ENCODE measurements at places on chromosomes 5 and 9. TPM values are rescaled to one million over a fixed set of nuclear protein-coding genes. Genes with fewer than 3 reads are reported as not detected.

GRCh38 chr9:36991516-36992134 lies 42.4 kb downstream of the PAX5 start:
- peak; percentile 64 for DNase-seq

DNA sequence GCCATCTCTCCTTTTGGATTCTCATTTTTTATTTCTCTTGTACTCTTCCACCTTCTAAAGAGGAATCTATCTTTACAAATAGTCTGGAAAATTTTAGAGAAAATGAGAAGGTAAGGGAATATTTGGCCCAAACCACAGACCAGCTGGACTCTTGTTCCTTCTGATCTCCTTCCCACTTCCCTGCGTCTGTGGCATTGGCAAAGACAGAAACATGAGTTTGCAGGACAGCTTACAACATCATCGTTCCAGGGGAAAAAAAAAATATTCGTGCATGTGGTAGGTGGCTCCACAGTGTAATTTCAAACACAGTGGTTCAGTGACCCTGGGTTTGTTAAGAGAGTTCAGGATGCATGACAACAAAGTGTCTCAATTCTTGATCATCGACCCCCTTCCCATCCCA lies 755.0 kb downstream of the DNAH5 start:
- no peak for DNase-seq

DNA sequence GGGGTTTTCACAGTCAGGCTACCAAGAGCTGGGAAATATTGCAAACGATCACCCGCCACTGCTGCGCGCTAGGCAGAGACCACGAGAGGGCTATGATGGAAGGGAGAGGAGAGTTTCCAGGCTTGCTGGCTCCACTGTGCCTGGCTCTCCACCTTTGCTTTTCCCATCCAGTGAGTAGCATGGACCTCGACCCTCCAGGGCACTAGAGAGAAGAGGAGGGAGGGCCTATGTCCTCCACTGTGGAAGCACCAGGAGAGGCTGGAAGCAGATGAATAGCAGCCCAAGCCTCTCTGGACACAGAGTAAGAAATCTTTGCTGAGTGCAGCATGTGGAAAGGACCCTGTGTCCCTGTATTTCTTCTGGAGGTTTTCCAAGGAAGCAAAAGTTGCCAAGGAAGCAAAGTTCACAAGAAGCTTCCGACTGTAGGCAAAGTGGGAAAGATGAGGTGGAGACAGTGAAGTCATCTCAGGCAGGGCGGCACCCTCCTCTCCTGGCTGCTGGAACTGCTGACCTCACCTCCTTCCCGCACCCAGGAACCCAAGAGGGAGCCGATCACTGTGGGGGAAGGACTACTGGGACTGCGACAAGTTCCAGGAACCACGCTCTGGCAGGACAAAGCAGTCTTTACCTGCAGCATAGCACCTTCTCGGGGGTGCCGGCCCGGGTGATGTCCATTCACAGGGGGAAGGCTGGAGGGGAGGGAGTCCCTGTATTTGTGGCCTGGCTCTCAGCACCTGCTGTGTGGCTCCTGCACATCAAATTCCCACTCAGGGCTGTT lies 79.6 kb downstream of the CSNK1A1 start:
- no peak for DNase-seq

DNA sequence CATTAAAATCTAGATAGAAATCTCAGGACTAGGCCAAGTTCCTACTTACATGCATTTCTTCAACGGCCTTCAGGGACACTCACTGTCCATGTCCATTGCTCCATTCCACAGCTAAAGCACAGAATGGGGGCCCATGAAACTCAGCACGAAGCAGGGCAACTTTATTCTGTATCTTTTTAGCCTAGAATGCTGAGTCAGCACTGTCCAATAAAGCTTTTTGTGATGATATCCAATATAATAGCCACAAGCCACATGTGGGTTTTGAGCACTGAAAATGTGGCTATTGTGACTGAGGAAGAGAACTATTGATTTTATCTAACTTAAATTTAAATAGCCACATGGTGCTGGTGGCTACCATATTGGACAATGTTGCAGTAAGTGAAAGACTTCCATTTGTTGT lies 21.6 kb downstream of the OTP start:
- no peak for DNase-seq

DNA sequence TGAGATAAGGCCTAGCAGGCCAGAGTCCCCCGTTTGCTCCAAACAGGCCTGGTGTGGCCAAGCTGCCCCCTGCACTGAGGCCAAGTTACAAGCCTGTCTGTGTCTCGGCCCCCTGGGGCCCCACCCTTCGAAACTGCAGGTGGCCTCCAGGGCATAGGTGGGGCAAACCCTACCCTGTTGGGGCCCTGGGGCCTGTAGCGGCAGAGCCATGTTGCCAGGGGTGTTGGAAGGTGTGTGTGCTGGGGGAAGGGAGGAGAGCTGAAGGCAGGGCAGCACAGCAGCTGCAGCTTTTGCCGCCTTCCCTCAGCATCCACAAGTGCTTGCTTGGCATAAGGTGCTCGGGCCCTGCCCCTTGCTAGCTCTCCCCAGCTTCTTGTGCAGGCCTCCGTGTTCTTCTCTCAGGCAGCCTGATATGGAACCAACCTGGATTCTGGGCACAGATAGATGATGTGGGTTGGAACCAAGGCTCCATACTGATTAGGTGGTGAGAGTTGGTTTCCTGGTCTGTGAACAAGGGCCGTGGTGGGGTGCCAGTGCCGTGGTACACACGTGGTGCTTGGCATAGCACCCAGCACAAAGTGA lies 12.7 kb downstream of the IRF1 start:
- DNase-seq, result peak; percentile 29

GRCh38 chr5:175202463-175203068 lies 241.4 kb downstream of the DRD1 start:
- DNase-seq, result no peak

DNA sequence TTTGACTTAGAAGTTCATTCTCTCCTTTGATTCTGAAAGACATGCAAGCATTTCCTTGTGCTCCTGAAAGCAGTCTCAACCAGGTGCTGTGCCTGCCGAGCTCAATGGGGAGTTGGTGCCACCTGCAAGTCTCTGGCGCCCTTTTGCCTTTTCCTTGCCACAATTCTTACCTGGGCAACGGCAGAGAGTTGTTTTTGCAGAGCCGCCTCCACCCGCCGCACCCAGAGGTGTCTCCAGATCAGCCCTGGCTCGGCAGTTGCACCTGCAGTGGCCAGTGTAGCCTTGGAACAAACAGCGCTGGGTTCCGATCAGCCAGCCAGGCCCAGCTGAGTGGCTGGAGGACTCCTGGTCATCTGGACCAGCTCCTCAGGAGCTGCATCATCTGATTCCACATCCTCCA lies 262.9 kb downstream of the IRX2 start:
- DNase-seq, result no peak

DNA sequence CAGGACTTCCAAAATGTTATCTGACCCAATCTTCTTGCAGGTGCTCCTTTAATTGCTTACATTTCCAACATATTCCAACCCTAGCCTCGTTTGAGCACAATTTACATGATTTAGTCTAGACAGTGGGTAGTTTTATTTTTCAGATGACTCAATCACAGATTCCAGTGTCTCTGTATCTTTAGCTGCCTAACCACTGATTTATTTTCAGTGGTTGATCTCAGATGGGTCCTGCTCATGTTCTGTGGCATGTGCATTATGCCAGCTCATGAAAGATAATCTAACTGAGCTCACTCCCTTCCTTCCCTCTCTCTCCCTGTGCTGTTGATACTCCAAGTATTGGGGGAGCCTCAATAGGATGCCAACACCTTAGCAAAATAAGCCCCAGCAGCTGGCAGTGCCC lies 106.1 kb upstream of the ICE1 start:
- no peak for DNase-seq

- no peak for DNase-seq
These were observed 93.8 kb downstream of the CSNK1G3 start for GRCh38 chr5:123605822-123606221.

DNA sequence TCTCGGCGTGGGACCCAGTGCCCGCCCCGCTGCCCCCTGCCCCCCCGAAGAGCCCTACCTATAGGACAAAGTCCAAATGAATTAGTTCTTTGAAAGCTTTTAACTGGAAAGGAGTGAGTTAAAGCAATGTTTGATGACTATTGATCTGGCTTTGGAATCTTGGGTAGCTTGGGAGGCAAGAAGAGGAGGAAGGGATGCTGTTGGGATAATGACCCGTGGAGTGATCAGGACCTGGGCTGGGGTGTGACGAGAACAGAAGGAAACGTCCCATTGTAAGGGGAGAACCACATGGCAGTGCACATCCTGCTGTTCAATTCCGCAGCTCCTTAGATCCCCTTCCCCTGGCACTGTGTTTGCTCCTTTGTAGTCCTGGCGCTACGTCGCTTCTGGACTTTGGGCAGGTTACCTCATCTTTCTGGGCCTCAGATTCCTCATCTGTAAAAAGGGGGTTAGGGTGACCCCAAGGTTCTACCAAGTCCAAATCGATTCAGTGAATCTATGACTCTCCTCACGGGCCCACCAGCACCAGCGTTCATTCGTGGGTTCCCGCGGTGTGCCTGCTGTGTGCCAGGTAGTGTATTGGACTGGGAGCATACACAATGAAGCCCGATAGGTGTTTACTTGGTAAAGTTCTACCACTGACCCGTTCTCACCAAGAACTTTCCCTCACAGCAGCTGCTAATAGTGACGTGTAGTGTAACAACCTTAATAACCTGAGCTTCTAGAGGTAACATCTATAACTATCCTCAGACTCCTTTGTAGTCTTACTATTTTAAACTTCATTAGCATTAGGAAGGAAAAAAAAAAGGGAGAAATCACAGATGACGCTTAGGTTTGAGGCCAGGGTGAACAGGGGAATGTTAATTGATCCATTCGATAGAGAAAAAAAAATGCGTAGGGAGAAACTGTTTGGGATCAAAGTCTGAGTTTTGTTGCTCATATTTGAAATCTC lies 1.1 kb upstream of the NADK2 start:
- peak; percentile 19 for DNase-seq

- peak; percentile 58 for DNase-seq
These were observed 17.5 kb downstream of the TMEM161B start for GRCh38 chr5:88251048-88251711.

DNA sequence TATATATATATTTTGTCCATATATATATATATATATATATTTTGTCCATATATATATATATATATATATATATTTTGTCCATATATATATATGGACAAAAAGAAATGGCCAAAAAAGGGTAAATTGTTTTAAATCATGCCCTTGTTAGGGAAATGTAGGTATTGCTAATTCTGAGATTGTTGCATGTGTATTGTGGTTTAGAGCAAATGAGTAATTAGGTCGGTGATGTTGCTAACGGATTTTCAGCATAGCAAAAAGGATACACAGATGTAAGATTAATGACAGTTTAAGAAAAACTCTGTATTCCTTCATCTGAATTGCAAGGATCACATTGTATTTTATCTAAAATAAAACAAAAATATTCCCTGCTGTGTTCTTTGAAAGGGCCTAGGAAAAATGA lies 40.2 kb downstream of the OSTF1 start:
- DNase-seq, result no peak

- no peak for DNase-seq
These were observed 26.2 kb downstream of the ANGPTL2 start for GRCh38 chr9:127096208-127096607.

DNA sequence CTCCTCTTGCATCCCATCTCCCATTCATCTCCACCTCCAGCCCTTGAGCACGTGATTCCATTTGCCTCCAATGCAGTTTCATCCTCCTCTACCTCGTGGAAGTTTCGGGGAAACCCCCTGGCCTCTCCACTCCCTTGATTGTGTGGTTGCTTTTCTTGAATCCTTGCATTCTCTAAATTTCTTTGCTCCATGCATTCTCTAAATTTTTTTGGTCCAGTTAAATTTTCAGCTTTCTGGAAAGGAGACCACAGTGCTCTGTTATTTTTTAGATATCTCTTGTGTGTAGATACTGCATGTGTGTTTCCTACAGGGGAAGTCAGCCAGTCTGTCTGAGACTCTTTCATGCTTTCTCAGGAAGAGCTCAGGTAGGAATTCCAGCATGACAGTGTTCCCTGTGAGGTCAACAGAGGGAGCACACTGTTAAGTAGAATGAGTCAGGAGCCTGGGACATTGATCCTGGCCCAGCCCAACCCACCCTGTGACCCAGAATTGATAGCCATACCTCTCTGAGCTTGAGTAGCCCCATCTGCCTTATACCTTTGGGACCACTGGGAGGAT lies 52.8 kb downstream of the AMBP start:
- no peak for DNase-seq

FAM221B gene
- total RNA-seq, result not detected

LPAR1 gene
- not detected for total RNA-seq

SLC34A3 gene
- not detected for total RNA-seq

FOXD1 gene
- total RNA-seq, result 0.99 TPM

GABRA1 gene
- not detected for total RNA-seq

All from activated CD8-positive, alpha-beta T cell treated with anti-CD3 and anti-CD28 coated beads for 36 hours (primary cell).